Right renal cortex interstitium (tissue), 3 donors: ENCODE measurements at places on chromosomes 5 and 9.
A peak's percentile ranks its signal among the peaks of the same experiment; 100 is the strongest.

DNA sequence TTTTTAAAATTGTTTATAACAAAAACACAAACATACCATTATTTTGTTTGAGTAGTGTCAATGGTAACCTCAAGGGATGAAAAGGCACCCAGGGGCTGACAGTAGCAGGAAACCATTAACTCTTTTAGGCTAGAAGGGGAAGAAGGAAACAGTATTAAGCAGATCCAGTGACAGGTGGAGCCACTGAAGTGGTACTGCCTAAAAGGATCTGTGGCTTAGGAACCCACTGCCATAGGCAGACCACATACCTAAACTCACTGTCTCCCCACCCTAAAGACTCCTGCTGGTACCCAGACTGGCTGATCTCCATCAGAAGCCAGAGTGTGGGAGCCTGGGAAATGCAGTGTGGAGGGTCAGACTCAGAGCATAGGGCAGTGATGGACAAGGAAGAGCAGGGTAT is 13.5 kb downstream of the RLN1 start:
- no peak for DNase-seq

GRCh38 chr5:159210210-159210661 is 883 bp upstream of the RNF145 start:
- DNase-seq = no peak

DNA sequence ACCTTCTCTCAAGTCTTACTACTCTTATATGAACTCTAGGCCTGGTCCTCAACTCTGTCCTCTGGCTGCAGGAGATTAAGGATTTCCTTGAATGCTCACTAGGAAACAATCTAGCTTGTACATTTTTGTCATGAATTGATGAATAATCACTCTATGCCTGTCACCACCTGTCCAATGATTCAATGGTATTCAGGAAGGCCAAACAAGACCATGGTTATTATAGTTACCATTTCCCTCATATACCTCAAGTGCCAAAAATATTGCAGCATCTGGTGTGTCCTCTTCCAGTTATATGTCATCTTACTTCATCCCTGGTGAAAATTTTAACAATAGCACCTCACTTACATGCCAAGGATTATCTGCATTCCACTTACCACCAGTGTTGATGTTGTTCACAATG is 179.0 kb upstream of the MOCS2 start:
- DNase-seq = no peak

DNA sequence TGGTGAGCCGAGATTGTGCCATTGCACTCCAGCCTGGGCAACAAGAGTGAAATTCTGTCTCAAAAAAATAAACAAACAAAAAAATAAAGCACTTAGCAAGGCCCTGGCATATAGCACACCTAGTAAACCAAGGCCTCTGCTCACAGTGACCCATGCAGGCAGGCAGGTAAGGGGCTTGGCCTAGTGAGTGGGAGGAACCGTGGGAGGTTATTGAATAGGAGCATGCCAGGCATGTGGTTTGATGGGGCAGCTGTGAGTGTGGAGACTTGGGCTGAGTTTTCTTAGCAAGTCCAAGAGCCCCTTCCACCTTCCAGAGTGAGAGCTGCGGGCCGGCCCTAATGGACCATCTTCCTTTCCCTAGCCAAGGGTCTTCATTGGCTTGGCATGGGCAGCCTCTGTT is 4.5 kb upstream of the NDST1 start:
- no peak for DNase-seq

DNA sequence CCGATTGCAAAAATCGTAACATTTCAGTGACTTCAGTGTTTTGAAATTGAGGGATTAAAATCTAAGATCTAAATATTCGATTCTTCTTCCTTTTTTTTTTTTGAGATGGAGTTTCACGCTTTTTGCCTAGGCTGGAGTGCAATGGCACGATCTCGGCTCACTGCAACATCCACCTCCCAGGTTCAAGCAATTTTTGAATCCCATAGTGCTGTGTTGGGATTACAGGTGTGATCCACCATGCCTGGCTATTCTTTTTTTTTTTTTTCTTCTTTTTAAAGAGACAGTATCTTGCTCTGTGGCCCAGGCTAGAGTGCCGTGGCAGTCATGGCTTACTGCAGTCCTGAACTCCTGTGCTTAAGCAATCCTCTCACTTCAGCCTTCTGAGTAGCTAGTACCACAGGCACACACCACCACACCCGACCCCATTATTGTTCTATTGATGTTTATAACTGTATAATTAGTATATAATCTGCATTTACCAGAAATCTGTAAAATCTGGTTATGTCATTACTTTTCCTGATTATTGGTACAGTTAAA is 42.7 kb downstream of the NSD1 start:
- DNase-seq = no peak

DNA sequence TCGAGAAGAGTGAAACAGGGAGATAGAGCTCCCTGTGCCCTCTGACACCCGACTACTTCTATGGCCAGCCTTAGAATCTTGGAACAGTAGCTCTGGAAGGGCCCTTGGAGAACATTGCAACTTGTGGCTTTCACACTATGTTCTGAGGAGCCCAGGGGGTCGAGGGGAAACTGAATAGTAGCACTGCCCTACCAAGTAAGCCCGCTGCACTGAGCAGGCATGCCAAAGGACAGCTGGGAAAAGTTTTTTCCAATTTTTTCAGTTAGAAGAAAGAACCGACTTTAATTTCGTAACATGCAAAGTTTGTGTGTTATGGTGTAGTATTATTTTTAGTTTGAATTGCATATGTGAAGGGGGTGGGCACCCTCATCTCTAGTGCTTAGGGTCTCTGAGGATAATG is 10.9 kb downstream of the SMIM3 start:
- DNase-seq = no peak

- no peak for DNase-seq
These were observed 17.3 kb downstream of the LMAN2 start for GRCh38 chr5:177334155-177334551.

DNA sequence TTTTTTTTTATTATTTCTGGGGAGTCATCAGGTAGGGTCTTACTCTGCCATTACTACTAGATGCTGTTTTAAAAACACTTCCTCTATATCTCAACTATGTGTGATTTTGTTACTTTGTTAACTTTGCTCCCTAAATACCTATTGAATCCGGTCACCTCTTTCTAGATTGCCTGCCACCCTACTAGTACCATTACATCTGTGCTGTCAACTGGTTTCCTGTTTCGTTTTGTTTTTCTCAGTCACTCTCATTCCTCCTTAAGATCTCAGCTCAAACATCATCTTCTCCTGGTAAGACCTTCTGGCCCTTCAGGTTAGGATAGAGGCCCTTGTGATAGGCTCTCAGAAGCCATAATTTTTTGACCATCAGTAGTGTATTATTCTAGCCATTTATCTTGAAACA is 324.2 kb upstream of the ATP10B start:
- DNase-seq = no peak

- no peak for DNase-seq
These were observed 75.6 kb downstream of the DMRT2 start for GRCh38 chr9:1125741-1126140.

DNA sequence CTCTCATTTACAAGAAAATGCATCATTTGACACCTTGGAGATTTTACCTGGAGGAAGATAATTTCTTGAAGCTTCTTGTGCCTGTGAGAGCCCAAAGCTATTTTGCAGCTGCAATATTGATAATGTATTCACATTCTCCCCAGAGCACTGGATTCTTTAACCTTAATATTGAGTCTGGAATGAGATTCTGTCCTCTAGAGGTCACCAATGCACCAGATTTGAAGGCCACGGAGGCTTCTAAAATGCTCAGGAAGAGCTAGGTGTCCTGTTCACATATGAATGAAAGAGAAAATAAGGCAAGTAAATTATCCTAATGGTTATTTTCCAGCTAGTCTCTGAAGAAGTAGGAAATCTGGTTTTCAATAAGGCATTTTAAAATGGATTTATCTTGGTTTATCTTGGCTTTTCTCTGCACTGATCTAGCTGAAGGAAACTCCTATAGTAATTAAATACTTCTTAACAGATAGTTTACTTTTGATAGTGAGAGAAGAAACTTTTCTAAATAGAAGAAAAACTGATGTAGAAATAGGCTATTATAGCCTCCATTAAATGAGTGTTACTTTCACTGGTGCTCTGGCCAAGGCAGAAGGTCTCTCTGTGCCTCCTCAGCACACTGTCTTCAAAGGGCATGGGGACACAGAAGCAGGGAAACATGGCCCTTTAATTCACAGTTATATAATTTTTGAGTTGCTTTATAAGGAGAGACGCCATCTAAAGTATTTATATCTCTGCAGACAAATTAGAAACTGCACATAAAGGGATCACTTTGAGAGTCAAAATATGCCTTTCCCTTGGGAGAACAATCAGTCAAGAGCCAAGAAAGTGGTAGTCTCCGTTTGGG is 297.0 kb upstream of the ACTBL2 start:
- DNase-seq = peak; percentile 59

DNA sequence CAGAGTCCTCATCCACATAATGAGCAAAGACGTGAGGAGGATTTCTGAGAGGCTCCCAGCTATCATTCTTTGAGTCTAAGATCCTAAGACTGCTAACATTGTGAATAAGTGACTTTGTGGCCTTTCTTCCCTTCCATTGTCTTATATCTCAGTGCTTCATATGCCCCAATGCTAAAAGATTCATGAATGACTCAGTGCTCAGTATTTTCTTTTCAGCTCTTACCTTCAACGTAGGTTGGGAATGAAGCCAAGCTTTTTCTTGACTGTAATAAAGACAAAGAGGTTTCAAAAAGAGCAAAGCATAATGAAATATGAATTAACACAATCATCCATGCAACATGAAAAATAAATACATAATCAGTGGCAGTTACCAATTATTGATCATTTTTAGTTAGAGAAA is 146.4 kb downstream of the ENTREP1 start:
- DNase-seq = no peak

GRCh38 chr5:76971511-76971910 is 18.7 kb downstream of the CRHBP start:
- no peak for DNase-seq
